Brain microvascular endothelial cell (primary cell): ENCODE measurements at places on chromosomes 7 and 10.

DNA sequence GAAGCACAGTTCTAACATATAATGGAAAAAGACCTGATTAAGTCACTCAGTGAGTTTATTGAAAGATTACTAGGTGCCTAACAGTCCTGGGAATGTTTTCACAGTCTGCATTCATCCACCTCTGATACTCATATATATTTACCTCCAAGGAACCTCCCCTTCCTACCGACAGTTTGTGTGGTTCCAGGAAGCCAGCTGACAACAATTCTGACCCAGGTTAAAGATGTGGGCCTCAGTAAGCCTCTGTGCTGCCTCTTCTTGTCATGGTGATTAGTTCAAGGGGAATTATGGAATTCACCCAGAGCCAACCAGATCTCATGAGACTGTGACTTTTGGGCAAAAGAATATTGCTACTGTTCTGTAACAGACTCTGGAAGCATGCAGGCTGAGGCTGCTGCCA is 186.8 kb downstream of the NXPH1 start:
- no peak for DNase-seq

DNA sequence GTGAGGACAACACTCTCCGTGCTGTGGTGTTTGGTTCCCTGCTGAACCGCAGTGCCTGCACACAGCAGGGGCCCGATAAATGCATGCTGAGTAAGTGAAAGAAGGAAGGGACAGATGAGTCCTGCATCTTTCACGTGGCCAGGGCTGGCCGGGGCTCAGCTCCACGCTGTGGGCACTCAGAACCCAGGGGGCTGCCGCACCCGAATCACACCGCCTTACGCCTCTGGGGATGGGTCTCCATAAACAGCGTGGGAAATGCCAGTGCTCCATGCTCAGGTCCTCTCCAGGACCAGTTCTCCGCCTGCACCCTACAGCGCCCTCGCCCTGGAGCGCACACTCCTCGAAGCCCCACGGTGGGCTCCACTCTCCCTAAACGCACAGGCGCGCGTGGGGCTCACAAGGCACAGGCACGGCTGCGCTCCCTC is 38.1 kb downstream of the RASGEF1A start:
- no peak for DNase-seq

- DNase-seq, result no peak
Observed at GRCh38 chr7:67637023-67637358, 640.4 kb downstream of the TYW1 start.

DNA sequence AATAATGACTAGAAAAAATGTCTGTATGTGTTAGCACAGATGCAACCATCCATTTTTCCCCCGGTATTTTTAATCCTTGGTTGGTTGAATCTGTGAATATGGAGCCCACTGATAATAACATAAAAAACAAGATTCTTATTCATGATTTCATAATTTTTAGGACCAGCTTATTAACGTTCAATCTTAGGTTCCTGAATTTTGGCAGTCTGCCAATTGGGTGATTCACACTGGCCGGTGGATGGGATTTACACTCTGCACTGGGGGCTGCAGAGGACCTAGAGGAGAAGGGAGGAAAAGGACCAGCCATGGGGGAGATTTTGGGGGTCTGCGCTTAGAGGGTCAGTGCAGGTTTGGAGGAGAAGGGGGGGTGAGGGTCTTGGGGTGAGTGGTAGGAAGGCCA is 327.9 kb downstream of the ACTR3B start:
- no peak for DNase-seq
